ENCODE measurements at places on chromosomes 7 and 10.

DNA sequence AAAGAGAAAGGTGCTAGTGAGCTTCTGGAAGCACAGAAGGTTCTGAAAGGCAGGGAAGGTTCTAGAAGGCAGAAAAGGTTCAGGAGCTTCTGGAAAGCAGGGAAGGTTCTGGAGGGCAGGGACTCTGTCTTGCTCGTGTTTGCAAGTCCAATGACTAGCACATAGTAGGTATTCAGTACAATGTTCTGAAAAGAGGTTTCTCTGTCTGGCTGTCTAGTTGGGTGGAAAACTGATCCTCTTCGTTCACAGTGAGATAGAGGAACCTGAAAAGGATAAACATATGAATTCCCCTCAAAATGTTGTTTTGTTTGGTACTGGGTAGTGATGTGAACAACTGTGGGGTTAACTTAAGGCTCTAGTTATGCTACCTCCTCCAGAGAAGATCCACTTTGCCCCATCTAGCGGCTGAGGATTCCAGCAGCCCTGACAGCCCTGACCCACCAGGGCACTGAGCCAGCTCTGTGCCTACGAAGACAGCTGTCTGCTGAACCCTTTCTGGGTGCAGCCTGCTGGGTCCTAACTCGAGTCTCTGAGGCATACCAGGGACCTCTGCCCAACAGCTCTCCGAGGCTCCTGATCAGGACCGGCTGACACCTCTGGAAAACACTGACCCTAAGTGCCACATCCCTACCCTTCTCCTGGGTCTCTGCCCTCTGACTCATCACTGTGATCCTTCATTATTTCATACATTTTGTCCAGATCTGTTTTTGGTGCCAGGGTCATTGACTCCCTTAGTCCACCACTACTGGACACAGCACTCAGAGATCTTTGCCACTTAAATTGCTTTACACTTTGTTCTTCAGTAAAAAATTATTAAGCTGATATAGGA lies 15.4 kb downstream of the PTPRN2 start:
- no peak for DNase-seq

DNA sequence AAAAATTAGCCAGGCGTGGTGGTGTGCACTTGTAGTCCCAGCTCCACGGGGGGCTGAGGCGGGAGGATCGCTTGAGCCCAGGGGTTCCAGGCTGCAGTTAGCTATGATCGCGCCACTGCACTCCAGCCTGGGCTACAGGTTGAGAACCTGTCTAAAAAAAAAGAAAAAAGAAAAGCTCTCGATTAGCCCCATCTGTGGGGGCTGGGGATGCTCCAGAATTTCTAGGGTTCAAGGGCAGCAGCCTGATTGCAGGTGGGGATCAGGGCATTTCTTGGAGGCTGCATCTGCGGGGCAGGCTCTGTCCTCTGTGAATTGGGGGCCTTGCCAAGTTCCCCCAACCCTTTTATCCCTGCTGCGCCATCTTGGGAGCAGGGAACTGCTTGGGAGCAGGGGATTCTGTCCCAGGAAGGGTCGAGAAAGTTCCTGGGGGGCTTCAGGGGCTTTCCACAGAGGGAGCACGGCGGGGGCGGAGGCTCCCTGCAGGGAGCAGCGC lies 651 bp upstream of the ARPC1A start:
- DNase-seq, result no peak

DNA sequence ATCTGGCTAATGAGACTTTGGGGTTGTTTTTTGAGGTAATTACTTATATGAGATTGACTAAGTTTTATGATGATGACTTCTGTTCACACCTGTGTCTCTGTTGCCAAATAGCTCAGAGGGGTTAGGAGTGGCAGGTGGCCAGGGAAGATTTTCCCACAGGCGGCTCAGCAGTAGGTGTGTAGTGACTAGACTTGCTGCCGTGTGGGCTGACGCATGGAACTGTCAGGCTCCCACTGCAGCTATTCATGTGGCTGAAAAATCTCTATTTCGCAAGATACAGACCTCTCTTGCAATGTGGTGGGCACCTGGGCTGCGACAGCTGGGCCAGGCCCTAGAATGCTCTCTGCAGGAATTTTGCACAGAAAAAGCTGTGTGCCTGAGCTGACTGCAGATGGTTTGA lies 1.4 kb downstream of the CPA4 start:
- peak; percentile 41 for DNase-seq

DNA sequence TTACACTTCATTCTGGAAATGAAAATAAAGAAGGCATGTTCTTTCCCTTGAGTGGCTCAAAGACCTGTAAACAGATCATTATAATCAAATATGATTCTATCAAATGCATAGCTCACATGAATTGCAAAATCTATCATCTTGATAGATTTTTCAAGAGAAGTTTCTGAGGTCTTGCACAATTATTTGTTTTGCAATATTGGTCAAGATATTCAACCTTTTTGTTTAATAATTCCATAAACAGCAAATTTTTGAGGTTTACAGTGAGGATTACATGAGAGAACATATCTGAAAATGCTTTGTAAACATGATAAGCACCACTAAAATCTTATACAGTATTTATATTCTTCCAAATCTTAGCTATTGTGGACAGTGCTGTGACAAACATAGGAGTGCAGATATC lies 160.8 kb downstream of the HDAC9 start:
- DNase-seq, result no peak

- no peak for DNase-seq
Observed at GRCh38 chr10:110815354-110816004, 56.2 kb upstream of the PDCD4 start.

GRCh38 chr7:95511716-95512260 lies 26.0 kb downstream of the ASB4 start:
- peak; percentile 69 for DNase-seq

- peak; percentile 84 for DNase-seq
Observed at GRCh38 chr7:95205665-95206225, 118.6 kb downstream of the PON1 start.

- no peak for DNase-seq
Observed at GRCh38 chr7:77460057-77460486, 43.9 kb upstream of the GSAP start.

GRCh38 chr7:461453-462172 lies 58.0 kb downstream of the PDGFA start:
- no peak for DNase-seq

GRCh38 chr7:157643525-157643970 lies 306.7 kb downstream of the DNAJB6 start:
- no peak for DNase-seq

- DNase-seq, result peak; percentile 72
Observed at GRCh38 chr7:27346531-27347275, 104.1 kb downstream of the EVX1 start.

GRCh38 chr10:62019013-62019684 lies 117.7 kb downstream of the ARID5B start:
- DNase-seq, result peak; percentile 50

- DNase-seq, result no peak
Observed at GRCh38 chr7:129780257-129780973, 168.9 kb downstream of the NRF1 start.

DNA sequence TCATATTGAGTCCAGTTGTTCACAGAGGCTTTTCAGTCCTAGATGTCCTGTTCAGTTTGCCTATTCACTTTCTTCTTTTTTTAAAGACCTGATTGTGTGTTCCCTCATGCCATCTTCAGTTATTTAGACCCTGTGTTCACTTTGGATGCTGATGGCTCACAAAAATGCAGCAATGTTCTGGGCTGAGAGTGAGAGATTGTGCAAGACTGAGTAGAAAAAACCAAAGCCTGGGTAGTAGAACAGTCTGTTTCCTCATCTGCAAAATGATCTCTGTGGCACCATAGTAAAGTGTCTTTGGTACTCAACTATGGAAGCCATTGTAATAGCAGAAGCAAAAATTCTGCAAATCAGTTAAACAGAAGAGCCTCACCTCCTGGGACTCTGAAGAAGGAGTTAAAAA lies 43.2 kb downstream of the AKR1B1 start:
- DNase-seq, result no peak

DNA sequence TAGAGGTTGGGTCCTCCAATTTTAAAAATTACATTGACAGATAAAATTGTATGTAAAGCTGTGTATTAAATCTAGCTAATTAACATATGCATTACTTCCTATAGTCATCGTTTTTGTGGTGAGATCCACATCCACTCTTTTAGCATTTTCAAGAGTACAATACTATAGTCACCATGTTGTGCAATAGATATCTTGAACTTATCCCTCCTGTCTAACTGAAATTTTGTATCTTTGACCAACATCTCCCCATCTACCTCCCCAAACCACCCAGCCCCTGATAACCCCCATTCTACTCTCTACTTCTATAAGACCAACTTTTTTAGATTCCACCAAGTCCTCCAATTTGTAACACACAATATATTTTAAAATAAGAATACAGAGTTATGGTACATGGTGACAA lies 208.0 kb downstream of the RELN start:
- DNase-seq, result no peak

- DNase-seq, result no peak
Observed at GRCh38 chr10:51204066-51204465, 129.8 kb downstream of the PRKG1 start.

DNA sequence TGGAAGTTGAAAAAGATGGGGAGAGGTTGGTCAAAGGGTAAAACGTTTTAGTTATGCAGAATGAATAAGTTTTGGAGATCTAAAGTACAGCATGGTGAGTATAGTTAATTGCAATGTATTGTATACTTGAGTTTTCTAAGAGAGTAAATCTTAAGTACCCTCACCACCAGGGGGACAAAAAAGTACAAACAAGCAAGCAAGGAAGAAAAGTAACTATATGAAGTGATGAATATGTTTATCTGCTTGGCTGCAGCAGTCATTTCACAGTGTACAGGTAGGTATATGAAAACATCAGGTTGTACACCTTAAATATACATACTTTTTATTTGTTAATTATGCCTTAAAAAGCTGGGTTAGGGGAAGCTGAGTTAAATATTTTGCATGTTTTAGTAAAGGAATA lies 157.3 kb downstream of the PCLO start:
- DNase-seq, result peak; percentile 14

GRCh38 chr7:24701261-24702235 lies 55.7 kb downstream of the GSDME start:
- DNase-seq, result peak; percentile 92

DNA sequence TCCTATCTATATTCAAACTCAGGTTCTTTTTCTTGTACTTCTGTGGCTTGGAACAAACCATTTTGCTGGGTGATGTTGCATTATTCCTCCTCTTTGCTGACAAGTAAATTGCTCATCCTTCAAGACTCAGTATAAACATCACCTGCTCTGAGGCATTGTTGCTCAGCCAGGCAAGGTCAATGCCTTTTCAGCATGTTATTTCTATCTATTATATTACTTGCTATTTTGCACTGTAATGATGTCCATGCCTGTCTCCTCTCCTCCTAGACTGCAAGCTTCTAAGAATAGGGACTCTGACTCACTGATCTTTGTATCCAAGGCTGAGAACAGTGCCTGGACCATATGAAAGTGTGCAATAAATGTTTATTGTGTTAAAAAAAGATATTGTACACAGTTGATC lies 293.8 kb downstream of the RNLS start:
- no peak for DNase-seq

DNA sequence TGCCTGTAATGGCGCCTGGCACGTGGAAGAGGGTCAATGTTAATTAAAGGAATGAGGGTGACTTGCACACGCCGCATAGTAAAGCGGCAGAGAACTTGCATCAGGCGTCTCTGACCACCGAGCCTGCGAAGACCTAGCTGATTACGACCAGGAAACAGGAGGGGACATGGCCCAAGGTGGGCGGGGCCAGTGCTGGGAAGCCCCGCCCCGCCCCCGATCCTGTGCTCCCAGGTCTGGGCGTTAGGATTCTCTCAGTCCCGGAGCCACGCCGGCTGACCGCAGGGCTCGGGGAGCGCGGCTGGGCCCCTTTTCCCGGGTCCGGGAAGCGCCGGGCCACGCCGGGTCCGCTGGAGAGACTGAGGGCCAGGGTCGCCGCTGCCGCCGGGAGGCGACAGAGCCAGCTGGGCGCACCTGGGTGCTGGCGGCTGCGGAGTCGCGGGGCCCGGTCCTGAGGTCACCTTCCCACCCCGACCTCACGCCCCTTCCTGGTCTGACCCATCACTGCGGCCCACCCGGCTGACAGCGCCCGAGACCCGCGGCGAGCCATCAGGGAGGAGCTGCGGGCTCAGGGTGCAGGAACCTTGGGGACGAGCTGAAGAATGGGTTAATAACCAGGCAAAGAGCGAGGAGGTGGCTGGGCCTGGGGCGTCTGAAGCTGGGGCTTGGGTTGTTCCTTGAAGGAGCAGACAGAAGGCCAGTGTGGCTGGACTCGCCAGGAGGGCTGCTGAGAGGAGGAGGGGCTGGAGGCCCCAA lies 23.0 kb upstream of the GRID1 start:
- no peak for DNase-seq

DNA sequence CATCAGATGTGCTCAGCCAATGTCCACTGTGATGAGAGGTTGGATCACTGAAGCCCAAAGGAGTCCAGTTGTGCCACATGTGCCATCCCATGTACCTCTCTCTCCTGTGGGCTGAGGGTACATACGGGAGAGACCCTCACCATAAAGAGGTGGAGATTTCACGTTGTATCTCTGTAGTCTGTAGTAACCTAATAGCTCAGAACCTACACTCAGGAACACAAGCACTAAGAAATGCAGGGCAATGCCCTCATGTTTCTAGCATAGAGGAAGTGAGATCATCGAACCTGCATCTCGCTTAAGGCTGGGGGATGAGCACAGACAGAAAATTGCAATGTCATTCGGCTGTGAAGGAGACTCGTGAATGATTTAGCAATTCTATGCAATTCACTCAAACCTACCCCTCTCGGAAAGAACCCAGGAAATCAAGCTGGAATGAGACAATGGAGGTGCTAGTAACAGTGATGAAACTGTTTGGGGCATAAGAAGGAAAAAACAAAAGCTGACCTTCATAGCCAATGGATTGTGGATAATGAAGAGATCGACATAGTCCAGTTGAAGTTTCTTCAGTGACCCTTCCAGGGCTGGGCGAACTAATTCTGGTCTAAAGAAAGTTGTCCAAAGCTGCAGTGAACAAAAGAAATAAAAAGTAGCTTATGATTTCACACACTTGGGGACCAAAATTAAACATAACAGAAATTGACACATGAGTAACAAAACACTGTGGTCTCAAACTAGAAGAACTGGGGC lies 80.3 kb upstream of the UCN3 start:
- DNase-seq, result no peak

DNA sequence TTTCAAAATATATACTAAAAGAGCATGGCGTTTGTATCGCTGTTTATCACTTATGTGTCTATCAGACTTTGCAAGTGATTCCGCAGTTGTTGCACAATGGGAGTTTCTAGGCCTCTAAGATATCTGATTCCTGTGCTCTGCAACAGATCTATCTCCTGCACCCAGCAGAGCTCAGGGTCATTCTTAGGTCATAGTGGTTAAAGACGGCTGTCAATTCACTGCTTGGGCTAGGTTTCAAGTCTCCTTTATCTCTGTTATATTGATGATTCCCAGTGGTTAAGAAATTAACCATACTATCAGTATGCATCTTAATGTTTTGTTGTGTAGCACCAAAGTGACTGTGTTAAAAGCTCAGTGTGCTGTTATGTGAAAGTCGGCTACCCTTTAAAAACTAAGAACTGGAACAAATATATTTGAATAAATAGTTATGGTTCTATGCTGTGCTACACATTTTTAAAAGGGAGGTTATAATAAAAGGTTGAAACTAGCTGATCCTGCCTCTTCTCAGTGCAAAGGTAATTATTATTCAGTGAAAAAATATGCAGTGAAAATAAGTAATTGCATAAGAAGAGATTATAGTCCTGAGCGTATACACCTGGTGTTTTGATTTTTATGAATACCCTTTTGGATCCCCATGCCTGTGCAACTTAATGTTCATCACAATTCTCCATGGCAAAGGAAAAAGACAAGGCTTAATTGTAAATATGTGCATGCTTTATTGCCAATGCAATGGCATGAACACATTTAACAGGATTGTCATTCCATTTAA lies 24.0 kb downstream of the HOXA1 start:
- DNase-seq, result no peak

GRCh38 chr10:4767033-4767814 lies 58.8 kb upstream of the AKR1E2 start:
- peak; percentile 84 for DNase-seq
